Uterus (tissue), 4 donors: ENCODE measurements at places on chromosomes 12 and 14. TPM values are rescaled to one million over a fixed set of nuclear protein-coding genes. Genes with fewer than 3 reads are reported as not detected.

DNA sequence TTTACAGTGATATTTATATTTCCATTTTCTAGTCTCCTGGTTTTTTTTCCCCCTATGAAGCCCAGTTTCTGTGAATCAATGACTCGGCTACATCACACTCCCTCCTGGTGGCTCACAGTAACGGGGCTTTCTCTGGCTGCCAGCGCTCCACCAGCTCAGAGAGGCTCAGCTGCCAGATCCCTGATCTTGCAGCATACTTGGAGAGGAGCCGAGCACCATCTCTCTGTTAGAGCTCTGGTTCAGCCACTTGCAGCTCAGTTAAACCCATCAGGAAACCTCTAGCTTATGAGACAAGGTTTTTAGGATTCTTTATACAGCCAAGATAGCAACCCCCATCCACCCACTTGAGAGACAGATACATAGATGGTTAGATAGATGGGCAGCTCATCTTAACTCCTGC is 74.6 kb downstream of the CIT start:
- DNase-seq, result no peak

DNA sequence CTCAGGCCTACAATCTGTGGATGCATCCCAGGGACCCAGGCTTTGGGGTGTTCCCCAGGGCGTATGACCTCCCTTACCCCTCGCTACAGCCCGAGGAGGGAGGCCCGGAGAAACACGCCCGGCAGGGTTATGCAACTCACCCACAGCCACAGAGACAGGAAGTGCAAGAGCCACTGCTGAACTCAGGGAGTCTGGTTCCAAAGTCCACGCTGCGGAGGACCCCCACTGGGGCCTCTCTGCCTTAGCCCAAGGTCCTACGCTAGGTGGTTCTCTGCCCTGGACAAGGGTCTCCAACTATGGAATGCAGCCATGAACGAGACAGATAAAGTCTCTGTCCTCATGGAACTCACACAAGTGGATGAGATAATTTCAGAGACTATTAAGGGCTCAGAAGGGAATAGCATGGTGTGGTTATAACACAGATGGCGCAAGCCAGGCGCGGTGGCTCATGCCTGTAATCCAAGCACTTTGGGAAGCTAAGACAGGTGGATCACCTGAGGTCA is 11.3 kb downstream of the SCARB1 start:
- no peak for DNase-seq

DNA sequence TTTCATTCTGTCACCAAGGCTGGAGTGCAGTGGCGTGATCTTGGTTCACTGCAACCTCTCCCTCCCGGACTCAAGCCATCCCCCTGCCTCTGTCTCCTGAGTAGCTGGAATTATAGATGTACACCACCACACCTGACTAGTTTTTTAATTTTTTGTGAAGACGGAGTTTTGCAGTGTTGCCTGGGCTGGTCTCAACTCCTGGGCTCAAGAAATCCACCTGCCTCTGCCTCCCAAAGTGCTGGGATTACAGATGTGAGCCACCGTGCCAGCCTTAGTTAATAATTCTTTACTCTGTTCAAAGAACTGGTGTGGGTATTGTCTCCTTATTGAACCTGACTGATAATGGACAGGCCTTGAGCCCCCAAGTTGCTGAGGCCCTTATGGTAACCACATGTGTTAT is 10.4 kb upstream of the KRT7 start:
- no peak for DNase-seq

DNA sequence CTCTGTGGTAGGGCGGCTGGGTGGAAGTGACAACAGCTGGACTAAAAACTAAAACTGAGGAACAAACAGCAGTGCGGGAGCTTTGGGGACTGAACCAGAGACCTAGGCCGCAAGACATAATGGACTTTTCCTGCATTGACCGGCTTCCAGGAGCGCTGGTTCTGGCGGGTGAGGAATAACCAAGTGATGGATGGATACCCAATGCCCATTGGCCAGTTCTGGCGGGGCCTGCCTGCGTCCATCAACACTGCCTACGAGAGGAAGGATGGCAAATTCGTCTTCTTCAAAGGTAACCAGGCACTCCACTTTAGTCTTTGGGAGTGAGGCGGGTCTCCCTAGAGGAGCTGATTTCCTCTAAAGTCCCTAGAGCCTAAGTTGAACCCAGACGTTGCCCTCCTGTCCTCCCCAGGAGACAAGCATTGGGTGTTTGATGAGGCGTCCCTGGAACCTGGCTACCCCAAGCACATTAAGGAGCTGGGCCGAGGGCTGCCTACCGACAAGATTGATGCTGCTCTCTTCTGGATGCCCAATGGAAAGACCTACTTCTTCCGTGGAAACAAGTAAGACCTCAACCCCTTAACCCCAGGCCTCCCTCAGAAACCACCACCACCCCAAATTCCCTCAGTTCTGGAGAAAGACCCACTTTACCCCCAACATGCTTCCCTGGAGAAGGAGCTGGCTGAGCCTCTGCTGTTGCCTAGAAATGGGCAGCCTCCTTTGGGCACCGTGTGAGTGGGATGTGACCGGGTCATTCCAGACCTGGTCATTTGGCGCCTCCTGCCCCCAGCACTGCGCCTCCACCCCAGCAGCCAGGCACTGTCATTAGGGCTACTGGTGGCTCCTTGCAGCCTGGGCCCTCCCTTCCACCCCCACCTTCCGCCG is 8.1 kb downstream of the MMP14 start:
- DNase-seq, result no peak

The OR6C2 gene
- not detected for total RNA-seq
